ENCODE measurements at places on chromosomes 6 and 20.
A peak's percentile ranks its signal among the peaks of the same experiment; 100 is the strongest.

DNA sequence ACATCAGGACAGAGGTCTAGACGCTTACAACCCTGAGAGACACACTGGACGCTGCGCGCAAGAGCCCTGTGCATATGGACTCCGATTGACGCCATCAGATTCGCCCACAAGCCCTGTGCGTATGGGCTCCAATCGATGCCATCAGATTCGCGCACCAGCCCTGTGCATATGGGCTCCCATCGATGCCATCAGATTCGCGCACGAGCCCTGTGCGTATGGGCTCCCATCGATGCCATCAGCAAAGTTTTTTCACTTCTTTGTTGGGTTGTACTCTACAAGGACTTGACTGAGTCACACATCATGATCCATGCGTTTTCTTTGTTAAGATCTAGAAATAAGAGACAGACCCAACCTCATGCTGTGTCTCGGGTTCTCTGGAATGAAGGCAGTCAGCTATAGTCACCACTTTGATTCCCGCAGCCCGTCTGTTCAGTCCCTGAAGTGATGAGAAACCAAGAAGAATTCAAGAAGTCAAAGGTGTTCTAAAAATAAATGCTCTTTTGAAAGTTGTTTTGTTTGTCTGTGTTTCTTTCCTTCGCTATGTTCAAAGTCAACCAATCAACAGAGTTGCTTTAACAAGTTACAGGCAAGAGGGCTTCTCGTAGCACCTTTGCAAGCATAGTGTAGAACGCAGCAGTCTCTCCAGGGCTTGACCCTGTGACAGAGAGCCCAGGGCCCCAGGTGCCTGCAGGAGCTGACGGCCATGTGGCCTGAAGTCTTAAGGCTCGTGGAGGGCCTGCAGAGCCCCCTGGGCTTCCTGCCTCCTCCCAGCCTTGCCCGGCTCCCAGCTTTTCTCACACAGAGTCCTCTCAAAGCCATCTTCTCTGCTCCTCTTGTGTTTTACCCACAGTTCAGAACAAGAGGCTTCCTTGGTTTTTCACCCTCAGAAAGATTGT is 7.9 kb downstream of the RPS6KA2 start:
- DNase-seq = peak; percentile 93

DNA sequence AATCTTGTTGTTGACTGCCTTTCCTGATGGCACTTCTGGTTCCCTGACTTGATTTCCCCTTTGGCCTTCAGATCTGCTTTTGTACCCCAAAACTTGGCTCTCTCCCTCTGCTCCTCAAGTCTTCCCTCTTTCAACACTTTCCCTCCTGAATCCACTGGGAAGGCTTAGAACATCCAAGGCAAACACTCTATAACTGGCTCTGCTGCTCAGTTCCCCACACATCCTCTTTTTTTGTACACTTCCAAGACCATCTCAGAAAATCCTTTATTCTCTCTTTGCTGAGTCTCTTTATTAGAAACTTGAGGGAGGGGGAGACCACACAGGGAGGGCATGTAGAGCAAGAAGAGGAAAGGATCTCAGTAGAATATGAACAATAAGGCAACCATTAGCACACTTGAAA is 354.1 kb downstream of the KIF16B start:
- DNase-seq = no peak

DNA sequence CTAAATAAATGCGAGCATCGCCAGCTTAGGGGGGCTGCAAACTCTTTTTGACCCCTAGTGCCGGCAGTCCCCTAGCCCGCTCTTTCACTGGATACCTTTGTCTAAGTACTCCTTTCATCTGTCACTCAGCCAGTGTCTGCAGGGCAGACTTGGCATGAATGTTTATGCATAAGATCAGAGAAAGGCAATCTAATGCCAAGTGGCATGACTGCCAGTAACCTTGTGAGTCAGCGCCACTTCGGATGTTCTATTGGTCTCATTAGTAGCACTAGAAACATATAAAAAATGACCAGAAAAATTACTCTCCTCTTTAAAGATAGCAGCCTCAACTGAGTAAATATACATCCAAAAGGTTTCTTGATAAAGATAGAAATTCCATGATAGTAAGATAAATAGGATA is 192.2 kb downstream of the TBC1D32 start:
- DNase-seq = no peak

DNA sequence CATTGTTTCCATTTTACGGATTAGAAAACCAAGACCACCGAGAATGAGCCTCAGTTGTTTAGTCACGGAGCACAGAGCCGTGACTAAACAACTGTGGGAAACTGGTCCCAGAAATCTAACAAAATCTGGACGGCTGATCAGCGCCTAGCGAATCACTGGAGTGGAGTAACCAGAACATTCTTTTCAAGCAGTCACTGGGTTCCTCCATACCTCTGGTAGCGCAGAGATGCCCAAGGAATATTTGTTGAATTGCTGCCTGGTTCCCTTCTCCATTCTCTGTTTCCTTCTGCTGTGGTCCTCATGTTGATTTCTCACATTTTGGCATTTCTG is 62.0 kb downstream of the GPX5 start:
- peak; percentile 39 for DNase-seq

GRCh38 chr20:4881006-4881730 is 120.1 kb downstream of the SLC23A2 start:
- DNase-seq = no peak

DNA sequence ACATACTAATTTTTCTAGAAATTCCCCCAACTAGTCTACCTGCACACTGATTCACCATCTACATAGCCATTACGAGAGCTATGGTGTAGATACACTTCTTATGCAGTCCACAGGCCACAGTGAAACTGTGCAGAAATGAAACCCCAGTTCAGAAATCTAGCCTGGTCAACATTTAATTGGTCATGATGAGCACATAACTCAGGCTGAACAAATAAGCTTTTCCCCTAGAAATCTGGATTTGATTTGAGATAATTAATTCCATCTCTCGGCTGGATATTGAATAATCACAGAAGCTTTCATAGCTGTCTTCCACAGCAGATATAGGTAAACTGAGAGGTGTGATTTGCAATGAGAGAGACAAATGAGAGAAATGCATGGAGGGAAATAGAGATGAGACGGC is 22.6 kb upstream of the TINAG start:
- peak; percentile 70 for DNase-seq

DNA sequence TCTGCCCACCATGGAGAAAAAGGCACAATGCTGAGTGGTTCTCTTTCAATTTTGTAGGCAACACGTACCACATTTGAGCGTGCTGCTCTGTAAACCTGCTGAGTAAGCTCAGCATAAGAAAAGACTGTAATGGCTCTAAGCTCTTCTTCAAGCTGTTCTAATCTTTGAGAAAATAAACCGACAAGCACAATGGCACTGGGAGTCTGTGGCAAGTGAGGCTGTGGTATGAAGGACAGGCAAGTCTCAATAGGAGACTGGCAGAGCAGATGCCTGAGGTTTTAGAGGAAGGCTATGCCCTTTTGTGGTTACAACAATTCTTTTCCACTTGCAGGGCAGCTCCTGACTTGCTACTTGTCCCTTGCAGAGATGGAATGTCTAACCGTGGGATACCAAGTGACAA is 136.7 kb upstream of the EXOC2 start:
- DNase-seq = no peak

- no peak for DNase-seq
These were observed 296.7 kb downstream of the SAMD5 start for GRCh38 chr6:147805155-147805554.

GRCh38 chr6:161407115-161407514 is 133.3 kb upstream of the AGPAT4 start:
- DNase-seq = no peak

DNA sequence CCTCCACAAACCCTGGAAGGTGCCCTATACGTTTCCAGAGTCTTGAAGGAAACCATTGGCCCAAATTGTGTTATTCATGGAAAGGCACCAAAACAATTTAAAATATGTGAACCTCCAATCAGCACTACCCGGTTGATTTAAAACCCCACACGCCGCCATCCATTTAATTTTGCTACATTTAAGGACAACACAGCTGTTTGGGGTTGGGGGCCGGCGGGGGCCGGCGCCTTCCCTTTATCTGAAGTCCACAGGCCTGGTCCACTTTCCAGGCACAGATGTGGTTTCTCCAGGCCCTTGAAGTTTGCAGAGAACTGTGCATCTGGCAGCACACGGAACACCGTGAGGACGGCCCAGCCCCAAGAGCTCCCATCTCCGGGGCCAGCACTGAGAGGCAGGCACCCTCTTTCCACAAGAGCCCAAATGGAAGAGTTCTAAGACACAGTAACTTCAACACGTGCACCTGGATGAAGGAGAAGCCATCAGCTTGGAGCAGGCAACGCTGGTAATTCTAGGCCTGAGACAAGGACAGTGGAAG is 16.8 kb upstream of the FRMD1 start:
- DNase-seq = no peak

DNA sequence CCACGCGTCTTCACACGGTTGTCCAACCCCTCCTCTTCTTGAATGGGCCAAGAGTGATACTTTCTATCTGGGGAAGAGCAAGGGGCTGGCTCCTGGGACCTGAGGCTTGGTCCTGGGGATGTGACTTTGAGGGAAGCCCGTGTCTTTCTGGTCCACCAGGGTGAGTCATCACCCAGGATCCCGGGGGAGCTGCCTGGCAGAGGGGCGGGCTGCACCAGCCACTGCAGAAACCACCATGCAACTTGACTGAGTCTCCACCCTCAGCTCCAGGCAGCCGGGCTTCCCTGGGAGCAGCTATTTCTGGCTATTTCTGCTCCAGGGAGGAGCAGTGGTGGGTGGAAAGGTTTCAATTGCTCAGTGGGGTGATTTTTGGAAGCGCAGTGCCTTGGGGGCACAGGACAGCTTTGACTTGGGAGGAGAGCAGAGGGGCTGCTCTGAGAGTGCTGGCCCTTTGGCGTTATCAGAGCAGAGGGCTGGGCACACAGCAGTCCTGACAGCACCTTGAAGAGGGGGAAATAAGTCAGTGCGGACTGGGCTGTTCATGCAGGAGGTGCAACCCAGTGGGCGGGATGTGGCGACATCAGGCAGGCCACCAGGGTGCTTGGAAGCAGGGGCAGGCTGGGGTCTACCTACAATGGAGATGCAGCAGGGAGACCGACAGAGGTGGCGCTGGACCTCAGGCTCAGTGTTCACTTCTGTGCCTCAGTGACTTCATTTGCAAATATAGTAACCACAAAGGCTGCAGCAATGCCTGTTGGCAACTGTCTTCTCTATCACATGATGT is 45.1 kb upstream of the FAM83D start:
- DNase-seq = no peak

GRCh38 chr20:62606551-62607201 is 35.6 kb upstream of the SLCO4A1 start:
- no peak for DNase-seq

GRCh38 chr20:61371501-61372136 is 119.6 kb downstream of the CDH4 start:
- no peak for DNase-seq

- no peak for DNase-seq
These were observed 109.1 kb upstream of the PLEKHG1 start for GRCh38 chr6:150490586-150490985.

DNA sequence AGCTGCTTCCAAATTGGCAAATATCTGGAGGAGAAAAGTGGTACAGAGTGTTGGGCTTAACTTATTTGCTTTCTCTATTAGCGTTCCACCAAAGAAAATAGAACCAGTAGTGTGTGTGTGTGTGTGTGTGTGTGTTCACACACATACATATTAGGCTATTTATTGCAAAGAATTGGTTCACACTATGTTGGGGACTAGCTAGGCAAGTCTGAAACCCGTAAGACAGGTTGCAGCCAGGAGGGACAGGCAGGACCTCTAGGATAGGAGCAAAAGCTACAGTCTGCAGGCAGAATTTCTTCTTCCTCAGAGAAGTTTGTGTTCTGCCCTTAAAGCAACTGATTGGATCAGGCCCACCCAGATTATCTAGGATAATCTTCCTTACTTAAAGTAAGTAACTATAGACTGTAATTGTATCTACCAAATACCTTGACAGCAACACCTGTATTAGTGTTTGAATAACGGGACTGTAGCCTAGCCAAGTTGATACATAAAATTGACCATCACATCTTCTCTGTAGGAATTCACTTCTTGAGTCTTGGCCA is 12.8 kb downstream of the KCTD20 start:
- DNase-seq = no peak

DNA sequence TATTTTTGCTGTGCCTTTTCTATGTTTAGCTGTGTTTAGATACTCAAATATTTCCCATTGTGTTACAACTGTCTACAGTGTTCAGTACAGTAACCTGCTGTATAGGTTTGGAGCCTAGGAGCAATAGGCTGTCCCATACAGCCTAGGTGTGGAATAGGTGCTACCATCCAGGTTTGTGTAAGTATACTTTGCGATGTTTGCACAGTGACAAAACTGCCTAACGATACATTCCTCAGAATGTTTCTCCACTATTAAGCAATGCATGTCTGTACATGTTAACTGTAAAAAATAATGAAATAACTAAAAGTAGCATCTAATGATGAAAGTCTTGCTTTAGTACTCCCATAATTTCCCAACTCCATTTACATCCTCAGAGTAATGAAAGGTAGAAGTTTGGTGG is 46.0 kb downstream of the SERAC1 start:
- DNase-seq = no peak

- no peak for DNase-seq
These were observed 453.1 kb upstream of the SLC35B3 start for GRCh38 chr6:8888468-8888867.

DNA sequence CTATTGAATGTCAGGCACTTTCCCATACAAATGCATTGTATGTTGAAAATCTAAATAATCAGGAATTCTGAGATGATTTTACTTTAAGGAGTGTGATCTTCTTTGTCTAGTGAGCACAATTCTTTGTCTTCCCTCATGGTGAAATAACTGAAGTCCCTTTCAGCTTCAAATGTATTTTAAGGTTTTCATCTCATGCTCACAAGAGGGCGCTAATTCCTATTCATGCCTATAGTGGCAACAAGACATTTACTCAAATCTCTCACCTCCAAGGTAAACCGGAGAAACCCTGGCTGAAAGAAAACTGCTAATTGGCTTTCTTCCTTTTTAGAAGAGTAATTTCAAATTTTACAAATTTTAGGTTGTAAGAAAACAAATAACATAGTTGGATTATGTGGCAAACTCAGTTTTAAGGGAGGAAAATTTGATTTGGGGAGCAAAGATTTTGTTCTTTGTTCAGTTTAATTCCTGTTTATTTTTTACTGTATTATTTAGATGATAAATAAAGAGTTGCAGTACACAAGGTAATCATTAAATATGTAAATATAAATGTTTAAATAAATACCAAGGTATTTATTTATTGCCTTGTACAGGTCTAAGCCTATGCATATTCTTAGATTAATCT is 69.1 kb downstream of the SLC35F1 start:
- DNase-seq = peak; percentile 8

- DNase-seq = peak; percentile 39
These were observed 45.6 kb downstream of the THBS2 start for GRCh38 chr6:169208011-169208410.

GRCh38 chr20:50885068-50885467 is 46.2 kb downstream of the ADNP start:
- DNase-seq = no peak

DNA sequence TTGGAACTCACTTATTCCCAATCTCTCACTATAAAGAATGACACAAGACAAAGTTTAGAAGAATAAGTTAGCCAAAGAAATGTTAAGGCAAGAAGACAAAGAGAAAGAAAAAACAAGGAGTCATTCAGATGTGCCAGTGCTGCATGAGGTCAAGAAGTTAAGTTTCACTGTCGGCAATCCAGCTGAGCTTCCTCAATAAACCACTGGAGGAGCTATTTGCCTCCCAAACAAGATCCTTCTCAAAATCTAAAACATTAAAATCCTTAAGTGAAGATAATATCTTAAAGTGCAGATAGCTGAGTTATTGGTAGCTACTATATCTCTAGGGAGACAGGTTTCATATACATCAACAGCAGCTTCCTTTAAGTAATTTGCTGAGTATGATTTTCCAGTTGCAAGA is 512.3 kb downstream of the HDGFL1 start:
- DNase-seq = no peak

All from fibroblast of skin of right biceps (primary cell).